ENCODE measurements at places on chromosomes 13 and 19.
A peak's percentile ranks its signal among the peaks of the same experiment; 100 is the strongest.

DNA sequence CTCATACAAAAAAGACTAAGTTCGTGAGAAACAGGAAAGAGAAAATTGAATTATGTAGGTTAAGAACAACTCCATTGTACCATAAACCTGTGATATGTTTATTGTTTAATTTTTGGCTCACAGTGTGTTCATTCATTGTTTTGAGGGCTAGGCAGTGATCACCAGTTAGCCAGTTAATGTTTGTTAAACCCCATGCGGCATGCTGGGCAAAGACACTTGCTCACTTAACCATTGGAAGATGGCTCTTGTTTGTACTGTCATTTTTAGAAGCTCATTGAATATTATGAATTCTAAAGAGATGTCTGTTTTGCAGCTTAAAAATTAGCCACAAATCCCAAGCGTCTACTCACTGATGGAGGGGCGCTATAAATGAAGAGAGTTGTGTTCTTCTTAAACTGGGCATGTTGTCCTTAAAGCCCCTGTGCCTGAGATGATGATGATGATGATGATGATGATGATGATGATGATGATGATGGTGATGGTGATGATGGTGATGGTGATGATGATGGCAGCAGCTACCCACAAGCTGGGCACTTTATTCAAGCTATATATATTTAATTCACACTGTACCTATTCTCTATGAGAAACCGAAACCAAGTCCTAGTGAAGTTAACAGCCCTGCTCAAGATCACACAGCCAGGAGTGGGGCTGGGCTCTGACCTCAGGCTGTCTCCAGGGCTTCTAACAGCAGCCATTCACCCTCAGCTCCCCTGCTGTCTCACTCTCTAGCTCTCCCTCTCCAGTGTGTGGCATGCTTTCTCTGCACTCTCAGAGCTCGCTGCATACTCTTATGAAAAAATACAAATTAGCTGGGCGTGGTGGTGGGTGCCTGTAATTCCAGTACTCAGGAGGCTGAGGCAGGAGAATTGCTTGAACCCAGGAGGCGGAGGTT is 169.1 kb downstream of the SHISA2 start:
- no peak for DNase-seq

GRCh38 chr19:41218615-41219507 is at the start of gene AXL:
Gene AXL, plus strand, starts transcription at chr19:41219223. Its CDS starts 170 bp downstream, at chr19:41219393.
- DNase-seq, result no peak

- peak; percentile 86 for DNase-seq
Observed at GRCh38 chr19:35268536-35269437, at the start of gene USF2. Gene USF2, plus strand, starts transcription at chr19:35268962. Its CDS starts 140 bp downstream, at chr19:35269102.

- no peak for DNase-seq
Observed at GRCh38 chr19:20371911-20372310, 193.7 kb downstream of the ZNF737 start.

GRCh38 chr13:36921631-36922301 is 1.7 kb upstream of the SMAD9 start:
- no peak for DNase-seq

Data from GM13976 (cell line).